ENCODE measurements at places on chromosomes 3 and 15.

- DNase-seq = no peak
Observed at GRCh38 chr3:61853912-61854311, 292.5 kb downstream of the PTPRG start.

DNA sequence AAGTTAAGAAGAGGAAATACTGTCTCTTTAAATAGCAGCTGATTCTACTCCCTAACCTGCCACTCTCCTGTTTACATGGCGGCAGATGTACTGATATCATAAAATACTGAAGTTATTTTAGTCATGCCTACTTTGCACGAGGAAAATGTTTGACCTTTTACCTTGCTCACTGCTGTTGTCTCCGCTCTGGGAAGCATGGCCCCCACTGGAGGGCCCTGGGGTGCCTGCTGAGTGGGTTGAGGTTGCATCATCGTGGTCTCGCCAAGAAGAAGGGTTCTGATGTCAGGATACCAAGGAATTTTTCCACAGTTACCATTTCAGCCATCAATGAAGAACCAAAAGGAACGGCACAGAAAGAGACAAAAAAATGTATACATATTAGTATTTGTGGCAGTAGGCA, 16.7 kb downstream of the MEIS2 start:
- DNase-seq = peak; percentile 21

- no peak for DNase-seq
Observed at GRCh38 chr3:150741497-150742140, 21.4 kb downstream of the SIAH2 start.

DNA sequence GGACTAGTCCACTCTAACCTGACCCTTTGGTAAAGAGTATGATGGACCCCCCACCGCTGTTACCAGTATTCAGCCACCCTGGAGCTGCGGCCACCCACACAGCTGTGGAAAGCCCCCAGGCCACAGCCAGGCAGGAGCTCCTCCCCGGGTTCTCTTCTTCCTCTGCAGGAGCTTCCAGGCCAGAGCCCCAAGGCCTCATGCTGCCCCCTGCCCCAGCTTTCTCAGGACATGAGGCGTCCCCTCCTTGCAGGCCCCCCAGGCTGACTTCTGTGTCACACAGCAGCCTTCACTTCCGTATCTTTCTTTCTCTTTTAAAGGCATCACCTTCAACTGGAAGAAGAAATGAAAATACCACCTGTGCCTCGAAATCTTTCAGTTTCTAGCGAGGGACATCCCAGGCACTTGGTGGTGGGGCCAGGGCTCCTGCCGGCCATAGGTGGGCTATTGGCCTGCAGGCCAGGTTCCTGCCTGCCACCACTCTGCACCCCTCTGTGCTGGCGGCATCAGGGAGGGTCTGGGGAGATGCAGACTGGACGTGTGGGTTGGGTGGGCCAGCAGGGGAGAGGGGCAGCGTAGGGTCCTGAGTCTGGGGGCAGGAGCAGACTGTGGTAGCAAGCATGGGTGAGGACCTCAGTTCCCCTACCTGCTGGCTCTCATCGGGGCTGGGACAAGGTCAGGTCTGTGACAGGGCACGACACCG, 19.9 kb downstream of the KLF13 start:
- DNase-seq = no peak

GRCh38 chr3:149713730-149714654, 38.3 kb downstream of the COMMD2 start:
- DNase-seq = no peak

DNA sequence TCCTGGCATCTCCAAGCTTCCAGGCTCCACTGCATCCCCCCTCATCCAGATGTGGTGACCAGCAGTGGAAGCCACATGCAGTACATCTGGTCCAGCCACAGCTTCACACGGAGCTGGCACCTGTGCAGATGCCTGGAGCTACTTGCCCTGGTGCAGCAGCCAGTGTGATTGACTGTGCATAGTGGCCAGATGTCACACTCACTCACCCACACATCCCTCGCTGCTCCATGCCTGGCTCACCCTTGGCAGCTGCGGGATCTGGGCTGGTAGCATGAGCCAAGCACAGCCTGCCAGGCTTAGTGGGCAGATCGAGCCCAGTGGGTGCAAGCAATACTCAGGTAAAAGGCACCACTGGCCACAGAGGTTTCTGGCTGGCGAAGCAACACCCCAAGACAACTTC, 398.0 kb upstream of the CNTN4 start:
- DNase-seq = no peak

DNA sequence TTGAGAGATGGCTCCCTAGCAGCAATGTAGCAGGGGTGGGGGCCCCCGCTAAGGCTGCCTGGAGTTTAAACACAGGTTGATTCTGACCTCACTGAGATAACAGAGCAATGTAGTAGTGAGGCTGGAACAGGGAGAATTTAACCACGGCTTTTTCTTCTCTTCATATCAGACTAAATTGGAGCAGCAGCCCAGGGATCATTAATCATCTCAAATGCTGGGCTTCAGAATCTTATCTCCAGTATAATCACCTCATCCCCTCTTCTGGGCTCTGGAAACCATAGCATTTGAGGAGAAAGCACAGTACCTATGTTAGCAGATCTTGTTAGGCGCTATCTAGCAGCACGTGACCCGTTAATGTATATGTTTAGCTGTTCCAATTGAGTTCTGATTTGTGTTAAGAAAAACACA, 25.4 kb upstream of the DET1 start:
- no peak for DNase-seq

GRCh38 chr15:65395567-65396202, 17.9 kb upstream of the IGDCC3 start:
- DNase-seq = no peak

- DNase-seq = no peak
Observed at GRCh38 chr3:63089007-63089750, 188.9 kb upstream of the SYNPR start.

GRCh38 chr3:148226246-148226645, 471.5 kb upstream of the AGTR1 start:
- DNase-seq = no peak

DNA sequence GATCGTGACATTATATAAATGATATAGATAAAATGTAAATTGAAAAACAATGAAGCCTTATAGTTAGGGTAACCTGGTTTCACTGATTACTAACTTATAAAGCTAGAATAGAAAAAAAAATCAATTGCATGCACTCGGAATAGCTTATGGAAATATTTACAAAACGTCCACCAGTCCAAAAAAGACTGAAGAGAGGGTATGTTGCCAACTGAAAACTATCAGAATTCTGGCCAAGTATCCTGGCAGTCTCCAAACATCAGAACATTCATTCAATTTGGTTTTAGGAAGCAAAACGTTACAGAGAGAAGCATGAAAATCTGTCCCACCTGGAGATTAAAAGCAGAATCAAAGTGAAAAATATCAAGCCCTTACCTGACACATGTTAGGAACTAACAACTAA, 892.4 kb downstream of the ROBO1 start:
- DNase-seq = no peak

GRCh38 chr3:45884368-45885201, 1.8 kb upstream of the CCR9 start:
- no peak for DNase-seq

DNA sequence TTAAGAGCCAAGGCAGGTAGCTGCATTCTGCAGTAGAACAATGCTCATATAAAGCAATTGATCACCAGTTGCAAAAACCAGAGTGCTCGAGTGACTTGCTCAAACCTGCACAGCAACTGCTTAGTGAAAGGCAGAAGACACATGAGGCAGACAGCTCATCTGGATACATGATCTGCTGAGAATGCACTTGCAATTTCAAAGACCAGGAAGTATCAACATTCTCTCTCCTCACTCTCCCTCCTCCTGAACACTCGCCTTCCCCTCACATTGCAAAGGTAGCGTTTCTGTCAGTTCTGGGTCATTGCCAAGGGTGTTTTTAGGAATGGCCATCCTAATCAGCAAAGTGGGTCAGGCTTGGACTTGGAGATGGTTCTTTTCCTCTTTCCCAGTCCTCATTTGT, 61.0 kb downstream of the BFSP2 start:
- no peak for DNase-seq

- peak; percentile 50 for DNase-seq
Observed at GRCh38 chr15:87672309-87673288, 583.9 kb downstream of the NTRK3 start.

DNA sequence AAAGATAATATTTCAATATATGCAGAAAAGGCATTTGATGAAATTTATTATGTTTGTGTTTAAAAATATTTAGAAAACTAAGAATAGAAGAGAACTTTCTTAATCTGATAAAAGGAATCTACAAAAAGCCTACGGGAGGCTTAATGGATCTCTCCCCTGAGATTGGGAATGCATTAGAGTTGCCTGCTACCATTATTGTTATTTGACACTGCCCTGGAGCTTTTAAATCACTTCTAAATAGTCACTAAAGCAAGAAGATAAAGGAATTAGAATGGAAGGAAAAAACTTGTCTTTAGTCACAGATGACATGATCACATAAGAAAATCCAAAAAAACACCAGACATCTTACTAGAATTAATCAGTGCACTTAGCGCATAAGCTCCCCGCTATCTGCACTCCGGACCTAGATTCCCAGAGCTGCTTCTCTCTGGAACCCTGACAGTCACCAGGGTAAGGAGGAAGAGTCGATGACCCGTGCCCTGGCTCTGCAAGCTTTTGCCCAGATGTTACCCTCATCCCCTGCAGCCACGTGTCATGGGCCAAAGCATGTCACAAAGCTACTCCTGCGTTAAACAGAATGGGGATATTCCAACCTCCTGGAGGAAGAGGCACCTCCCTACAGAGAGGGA, 97.1 kb downstream of the MINAR1 start:
- DNase-seq = no peak

DNA sequence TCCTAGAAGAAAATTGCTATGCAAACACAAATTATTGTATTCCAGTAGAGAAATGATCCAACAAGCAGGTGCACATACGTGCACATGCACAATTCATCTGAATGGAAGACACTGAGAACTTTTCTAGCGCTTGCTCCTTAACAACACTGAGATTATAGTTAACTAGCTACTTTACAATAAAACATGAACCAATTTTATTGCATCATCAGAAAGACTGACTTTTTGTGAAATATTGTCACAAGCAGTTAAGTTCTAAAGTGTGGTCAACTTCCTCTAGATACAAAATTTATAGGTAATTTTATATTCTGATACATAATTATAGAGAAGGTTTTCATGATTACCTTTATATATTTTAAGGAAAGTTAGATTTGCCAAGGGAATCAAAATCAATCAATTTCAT, 135.4 kb downstream of the ABI3BP start:
- no peak for DNase-seq

GRCh38 chr3:161156936-161157335, 51.8 kb upstream of the B3GALNT1 start:
- DNase-seq = peak; percentile 36

- DNase-seq = no peak
Observed at GRCh38 chr3:132325103-132325606, 7.9 kb downstream of the ACP3 start.

- no peak for DNase-seq
Observed at GRCh38 chr3:162175145-162175544, 678.5 kb downstream of the OTOL1 start.

GRCh38 chr3:191355406-191355805, 25.1 kb upstream of the UTS2B start:
- DNase-seq = peak; percentile 13

- no peak for DNase-seq
Observed at GRCh38 chr3:126131881-126132750, 48.2 kb upstream of the SLC41A3 start.

DNA sequence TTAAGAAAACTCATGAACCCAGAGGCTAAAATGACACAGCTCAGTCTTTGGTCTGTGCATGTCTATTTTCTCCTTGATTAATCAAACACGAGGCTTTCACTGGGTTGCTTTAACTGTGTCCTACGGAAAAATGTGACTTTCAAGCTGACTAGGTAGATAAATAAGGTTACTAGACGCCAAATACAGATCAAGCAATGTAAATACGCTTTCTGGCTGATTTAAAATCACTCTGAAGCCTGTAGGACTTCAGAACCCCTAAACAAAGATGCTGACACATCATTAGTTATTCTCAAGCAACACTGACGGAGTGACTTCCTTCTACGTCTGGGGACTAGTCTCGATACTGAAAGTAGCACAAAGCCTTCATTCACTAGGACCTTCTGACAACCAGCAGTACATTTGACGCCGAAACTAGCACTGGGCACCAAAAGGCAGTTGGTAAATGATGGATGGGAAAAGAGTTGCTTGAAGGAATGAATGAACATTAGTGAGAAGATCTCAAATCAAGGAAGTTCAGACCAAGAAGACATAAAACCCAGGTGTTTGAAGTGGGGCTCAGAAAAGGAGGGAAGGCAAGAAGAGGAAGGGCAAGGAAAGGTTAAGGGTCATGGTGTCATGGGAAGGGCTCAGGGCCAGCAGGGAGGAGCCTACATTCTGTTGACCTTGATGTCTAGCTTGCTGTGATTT, 67.1 kb upstream of the CDV3 start:
- no peak for DNase-seq

DNA sequence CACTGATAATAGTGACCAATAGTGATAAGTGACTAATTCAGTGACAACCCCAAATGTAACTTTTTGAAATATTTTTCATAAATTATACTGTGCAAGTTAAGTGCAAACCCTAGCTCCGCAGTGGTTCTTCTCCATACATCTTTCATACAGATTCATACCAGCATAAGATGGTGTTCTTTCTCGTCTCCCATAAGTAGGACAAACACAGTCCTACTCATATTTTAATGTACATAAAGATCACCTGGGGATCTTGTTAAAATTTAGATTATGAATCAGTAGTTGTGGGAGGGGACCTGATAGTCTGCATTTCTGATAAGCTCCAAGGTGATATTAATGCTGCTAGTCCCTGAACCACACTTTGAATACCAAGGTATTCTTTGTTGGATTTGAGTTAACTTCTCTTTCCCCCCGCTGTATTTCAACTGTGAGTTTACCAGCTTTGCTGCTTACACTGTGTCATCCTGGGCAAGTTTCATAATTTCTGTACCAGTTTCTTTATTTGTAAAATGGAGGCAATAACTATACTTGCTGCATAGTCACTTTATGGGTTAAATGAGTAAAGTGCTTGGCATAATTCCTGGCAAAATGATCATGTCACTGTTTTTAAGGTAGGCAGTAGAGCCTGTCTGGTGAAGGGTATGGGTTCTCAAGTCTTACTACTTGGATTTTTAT, 34.7 kb upstream of the C3orf38 start:
- DNase-seq = no peak

DNA sequence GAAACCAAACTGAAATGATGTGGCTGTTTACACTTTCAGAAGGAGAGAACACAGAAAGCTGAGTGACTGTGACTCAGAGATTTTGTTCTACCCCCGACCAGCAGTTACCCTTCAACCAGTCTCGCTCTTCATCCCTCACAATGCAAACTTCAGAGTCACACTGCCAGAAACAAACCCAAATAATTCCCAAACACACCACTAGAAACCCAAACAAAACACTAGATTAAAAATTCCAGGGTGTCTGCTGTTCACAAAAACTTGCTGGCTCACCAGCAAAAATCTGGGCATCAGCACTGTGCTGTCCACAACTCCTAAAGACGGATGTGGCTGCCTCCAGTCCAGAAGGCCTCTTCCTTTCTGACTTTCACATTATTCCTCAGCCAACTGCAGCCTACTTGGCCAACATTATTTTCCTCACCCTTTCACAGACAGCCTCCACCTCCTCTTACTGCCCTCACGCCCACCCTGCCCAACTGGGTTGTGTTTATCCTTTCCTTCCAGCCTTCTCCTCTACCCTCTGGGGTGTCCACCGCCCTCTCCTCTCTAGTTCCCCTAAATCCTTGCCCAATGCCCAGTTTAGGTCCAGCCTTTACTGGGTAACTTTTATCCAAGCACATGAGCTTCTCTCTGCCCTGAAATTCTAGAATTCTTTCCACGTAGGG, 71.4 kb downstream of the MECOM start:
- DNase-seq = no peak

All from mesenchymal stem cell (in vitro differentiated cells and primary cell).